ENCODE measurements at places on chromosomes 5 and 9.

DNA sequence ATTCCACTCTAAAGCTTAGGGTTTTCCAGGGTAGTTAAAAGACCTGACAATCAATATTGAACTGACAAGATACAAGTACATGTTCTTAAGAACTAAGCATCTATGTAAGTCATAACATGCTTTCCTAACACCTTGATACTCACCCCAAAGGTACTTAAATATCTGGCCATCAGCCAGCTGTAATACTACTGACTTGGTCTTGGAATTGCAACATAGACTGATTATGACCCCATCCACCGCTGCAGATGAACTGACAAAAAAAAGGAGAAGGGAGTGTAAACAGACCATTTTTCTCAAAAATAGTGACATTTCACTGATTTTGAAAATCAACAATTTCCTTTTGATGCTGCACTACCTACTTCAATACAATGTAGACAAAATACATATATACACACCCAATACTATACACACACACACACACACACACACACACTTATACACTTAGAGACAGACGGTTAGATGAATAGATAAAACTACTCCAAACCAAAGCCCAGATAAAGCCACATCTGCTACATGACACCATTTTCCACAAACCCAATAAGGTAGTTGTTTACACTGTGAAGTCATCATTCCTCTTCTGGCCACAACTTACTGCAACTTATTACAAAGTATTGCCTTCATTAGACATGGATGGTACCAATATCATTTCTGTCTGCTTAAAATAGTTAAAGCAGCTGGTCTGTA is 30.4 kb downstream of the ELP1 start:
- DNase-seq: no peak

DNA sequence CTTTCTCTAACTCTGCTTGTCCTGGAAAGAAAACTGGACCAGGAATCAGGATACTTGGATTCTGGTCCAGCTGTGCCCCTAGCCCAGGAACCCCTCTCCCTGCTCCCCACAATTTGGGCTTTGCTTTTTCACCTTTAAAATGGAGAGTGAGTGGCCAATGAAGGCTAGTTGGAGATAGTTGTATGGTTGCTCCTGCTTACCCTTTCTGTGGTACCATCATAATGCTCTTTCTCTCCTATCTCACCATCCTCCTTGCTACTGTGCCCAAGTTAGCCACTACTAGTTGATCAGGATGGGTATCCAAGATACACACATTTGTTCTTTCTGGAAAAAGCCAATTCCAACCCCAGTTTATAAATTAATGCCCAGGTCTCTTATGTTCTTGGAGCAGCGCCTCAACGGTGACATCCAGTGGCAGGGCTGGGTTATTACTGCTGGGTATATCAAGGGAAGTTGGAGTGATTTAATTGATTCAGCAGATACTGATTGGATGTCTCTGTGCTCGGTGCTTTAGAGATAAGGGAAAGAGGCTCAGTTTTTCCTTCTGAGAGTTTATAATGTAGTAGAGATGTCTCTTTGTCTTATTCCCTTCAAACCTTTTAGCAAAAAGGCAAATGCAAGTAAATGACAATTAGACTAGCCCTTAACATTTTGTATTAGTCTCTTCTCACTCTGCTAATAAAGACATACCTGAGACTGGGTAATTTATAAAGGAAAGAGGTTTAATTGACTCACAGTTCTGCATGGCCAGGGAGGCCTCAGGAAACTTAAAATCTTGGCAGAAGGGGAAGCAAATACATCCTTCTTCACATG is 38.5 kb downstream of the FAXDC2 start:
- peak; percentile 89 for DNase-seq

DNA sequence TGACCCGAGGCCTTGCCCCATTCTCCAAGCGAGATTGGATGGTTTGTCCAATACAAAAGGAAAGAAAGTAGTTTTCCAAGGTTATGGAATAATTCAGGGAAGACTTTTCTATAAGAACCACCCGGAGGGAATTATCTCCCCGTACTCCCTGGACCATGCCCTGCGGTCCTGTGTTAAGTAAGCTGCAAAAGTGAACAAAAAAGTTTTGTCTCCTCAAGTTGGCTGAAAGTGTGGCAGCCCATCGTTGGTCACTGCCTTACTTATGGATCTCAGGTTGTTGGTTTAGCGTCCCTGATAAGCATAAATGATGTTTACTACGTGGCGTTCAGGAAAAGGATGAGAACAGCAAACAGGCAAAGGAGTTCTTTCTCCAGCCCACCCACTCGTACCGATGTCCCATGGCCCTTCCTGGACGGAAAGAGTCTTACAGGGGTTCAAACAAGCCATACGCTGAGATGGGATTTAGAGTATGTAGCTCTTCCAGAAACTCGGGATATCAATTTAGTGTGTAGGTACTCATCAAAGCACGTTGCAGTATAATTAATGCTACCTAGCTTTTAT is 413 bp upstream of the AUH start:
- no peak for DNase-seq

DNA sequence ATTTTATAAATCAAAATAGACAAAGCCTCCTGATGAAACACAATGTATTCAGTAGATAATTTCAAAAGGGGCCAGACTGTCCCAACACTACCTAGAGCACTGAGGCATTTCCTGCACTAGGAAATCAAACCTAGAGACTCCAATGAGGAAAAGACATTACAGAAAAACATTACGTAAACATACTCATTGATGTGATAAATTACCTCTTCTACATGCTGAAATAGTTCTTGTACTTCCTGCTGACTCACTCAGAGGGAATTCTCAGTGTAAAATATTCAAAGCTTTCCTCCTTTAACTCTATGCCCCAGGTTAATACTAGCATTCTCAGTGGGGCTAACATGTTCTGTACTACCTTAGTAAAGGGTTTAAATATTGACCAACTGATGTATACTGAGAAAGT is 178.0 kb downstream of the ESM1 start:
- no peak for DNase-seq

DNA sequence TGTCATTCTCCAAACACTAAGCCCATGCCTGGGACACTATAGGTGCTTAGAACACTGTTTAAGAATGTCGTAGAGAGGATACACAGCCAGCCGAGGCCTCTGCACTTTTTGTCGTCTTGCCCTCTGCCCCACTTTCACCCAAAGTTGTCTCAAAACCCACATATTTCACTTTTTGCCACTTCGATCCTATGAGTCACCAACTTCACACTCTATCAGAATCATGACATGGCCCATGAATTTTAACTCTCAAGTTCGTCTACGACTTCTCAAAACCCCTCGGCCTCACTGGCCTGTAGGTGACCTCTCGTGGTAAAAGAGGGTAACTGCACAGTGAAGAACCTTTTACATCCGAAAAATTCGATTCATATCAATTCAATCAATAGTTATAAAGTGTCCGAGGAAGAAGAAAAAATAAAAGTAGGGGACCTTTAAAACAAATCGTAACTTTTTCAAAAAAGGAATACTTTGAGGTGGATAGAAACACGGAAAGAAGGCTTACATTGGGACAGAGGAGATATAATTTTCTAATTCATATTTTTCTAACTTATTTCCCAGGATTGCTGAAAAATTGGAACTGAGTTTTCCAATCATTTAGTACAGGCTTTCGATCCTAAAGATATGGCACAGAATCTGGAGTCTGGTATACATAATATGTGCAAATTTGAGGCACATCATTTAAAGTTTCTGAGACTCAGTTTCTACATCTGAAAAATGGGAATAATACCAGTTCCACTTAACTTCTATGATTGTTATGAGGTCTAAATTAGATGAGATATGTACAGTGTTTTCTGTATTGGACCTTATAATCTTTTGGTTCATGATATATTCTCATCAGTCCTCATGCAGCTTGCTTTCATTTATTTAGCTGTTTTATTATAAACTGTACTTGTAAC is 122.6 kb downstream of the APBA1 start:
- DNase-seq: peak; percentile 32

DNA sequence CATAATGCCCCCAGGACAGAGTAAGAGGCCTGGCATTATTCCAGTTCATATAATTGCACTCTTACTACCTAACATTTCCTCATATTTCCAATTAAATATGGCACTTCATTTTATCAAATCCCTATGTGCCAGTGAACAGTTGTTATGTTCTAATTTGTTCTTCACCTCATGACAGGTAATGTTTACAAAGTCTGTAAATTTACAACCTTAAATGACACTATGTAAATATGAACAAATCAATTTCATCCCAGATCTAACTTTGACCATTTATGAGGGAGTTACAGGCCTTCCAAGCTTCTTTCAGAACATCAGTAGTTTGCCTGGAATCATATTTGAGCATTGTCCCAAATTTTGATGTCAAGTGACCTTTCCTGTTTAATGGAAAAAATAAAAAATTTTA is 592.6 kb upstream of the CDH6 start:
- DNase-seq: no peak

DNA sequence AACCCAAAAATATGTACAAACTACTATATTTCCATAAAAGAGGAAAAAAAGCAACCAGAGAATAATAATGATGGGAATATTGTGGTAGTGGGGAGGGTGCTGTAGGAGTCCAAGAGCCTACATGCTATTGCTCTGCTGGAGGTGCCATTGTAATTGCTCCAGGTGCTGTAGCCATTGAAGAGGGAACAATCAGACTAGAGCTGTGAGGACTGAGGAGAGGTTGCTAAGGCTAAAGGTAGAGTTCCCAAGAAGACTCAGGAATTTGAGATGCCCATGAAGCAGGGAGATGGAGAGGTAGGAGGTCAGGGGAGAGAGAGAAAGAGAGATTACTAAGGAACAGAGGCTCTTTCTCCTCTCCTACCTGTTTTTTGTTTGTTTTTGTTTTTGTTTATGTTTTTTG is 394.0 kb downstream of the DMRTA1 start:
- DNase-seq: no peak

GRCh38 chr5:24232929-24233498 is 411.8 kb downstream of the CDH10 start:
- DNase-seq: no peak

DNA sequence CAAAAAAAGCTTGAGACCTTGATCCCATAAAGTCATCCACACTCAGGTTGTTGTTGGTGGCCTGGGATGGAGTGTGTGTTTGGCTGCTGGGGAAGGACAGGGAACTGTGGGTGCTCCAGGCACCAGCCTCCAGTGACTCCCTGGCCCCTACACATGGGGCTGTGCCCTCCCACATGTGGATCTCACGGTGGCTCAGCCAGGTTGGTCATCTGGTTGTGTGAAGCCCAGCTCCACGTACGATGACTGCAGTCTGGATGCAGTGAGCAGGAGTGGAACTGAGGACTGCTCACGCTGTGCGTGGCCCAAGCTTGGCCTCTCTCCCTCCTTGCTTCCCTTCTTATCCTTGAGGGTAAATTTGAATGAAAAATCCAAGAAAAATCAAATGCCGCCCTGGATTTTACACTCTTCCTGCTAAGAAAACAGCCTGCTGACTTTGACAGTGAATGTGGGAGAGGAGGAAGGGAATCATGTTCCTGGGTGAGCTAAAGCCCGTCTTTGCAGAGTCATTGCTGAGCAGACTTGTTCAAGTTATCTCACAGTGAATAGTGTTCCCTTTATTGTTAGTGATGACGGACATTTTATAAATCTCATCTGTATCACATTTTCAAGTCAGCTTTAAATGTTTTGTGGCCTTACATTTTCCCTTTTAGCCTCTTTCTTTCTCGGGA is 65.1 kb upstream of the CACNA1B start:
- DNase-seq: no peak

DNA sequence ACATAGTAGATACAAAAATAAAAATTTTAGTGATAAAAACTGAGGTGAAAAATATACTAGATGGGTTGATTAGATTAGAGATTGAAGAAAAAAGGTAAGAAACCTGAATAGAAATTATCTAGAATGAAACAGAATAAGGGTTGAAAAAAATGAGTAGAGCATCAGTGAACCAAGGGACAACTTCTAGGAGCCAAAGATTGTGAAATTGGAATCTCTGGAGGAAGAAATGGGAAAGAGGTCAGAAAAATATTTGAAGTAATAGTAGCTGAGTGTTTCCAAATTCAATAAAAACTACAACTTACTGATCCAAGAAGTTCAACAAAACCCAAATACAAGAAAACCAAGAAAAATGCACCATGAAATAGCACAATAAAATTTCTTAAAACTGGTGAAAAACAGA is 116.6 kb upstream of the STARD4 start:
- DNase-seq: no peak

Data from hematopoietic multipotent progenitor cell treated with erythropoietin and hydrocortisone succinate and interleukin-3 and kit ligand, for 17 days (in vitro differentiated cells).